ENCODE measurements at places on chromosomes 12 and 14.

- no peak for DNase-seq
These were observed 21.1 kb upstream of the SCARB1 start for GRCh38 chr12:124884587-124885438.

DNA sequence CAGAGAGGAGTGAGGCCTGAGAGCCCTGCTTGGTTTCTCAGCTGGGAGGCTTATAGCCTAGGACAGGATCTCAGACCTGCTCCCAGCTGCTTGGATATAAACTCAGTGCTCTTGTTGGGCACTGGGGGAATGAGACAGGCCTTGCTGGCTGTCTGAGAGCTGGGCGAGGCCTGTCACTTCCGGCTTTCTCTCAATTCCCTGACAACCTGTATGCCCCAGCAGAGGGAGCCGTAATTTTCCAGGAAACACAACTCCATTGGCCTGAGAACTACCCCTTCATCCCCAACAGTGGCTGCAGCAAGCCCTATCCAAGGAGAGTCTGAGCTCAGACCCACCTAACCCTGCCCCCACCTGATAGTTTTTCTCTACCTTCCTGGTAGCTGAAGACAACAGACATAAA lies 258.3 kb upstream of the STXBP6 start:
- DNase-seq, result no peak

DNA sequence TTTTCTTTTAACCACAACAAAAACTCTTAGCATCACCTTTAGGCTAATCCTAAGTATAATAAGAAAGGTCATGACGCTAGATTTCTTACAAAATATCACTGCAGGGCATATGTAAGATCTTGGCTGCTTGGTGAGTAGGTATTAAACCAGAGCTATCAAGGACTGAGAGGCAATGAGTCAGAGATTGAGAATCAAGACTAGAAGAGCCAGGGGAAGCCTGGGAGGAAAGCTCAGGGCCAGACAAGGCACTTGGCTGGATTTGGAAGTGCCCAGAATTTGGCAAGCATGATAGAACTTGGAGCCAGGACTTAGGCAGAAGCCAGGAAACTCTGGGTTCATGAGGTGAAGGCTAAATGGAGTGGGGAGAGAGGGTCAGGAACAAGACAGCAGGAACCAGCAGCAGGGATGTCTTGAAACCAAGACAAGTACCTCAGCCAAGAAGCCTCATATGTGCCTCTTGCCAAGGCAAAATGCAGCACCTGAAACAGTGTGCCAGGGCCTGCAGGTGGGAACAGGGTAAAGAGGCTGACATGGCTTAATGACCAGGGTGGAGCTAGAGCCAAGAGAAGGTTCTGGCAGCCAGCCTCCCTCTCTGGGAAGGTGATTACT lies 49.9 kb downstream of the PTHLH start:
- DNase-seq, result no peak

DNA sequence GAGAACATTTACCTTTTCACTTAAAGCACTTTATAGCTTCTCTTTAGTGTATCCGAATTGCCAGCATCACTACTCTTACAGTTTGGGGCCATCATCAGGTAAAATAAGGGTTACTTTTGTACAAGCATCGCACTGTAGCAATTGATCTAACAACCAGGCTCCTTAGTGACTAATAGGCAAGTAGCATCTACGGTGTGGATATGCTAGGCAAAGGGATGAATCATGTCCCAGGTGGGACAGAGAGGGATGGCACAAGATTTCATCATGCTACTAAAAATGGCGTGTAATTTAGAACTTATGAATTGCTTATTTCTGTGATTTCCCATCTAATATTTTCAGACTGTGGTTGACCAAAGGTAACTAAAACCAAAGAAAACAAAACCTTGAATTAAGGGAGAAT lies 582.3 kb downstream of the KCNH5 start:
- no peak for DNase-seq

- no peak for DNase-seq
These were observed 596.9 kb downstream of the DIO2 start for GRCh38 chr14:79614448-79614847.

DNA sequence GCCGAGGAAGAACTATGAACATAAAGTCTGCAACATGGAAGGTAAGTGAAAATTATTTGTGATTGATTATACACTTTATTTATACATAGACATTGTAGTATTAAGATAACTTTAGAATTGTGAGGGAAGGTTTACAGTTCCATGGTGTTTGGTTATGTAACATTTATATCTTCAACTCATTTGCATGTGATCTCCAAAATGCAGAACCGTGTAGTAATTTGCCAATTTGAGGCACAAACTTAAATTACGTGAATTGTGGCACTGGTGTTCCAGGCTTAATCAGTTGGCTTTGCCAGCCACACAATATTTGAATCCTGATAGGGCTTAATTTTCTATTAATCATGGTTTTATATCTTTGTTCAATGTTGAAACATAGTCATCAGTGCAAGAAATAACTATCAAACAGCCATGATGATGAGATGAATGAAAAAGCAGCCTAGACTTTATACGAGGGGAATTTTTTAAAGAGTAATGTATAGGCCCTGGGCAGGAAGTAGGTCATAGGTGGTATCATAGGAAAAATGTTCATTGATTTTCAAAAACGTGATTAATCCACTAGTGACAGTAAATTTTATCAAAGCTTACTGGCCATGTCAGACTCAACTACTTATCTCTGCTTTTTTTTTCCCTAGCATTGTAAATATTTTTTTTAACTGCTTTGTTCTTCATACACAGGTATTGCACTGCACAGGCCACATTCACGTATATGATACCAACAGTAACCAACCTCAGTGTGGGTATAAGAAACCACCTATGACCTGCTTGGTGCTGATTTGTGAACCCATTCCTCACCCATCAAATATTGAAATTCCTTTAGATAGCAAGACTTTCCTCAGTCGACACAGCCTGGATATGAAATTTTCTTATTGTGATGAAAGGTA lies 31.7 kb downstream of the HIF1A start:
- no peak for DNase-seq

- DNase-seq, result no peak
These were observed 54.6 kb upstream of the STON2 start for GRCh38 chr14:81454572-81455218.

DNA sequence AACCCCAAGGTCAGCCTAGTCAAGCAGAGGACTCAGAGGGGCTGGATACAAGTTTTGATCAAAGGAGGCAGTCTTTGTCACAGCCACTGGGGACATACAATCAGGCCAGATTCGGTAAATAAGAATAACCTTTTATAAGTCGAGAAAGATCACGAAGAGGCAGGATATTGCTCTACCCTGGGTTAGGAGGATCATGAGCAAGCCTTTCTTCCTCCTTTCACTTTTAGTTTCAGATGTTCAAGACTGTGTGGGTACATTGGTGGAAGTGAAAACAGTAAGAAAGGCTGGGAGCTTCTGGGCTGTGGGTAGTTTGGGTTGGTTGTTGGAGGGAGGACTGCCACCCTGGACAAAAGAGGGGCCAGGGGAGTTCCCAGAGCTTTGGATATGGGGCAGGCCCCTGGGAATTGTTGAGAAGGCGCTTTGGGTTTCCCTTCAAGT lies 127.7 kb downstream of the SNAPC1 start:
- DNase-seq, result no peak

DNA sequence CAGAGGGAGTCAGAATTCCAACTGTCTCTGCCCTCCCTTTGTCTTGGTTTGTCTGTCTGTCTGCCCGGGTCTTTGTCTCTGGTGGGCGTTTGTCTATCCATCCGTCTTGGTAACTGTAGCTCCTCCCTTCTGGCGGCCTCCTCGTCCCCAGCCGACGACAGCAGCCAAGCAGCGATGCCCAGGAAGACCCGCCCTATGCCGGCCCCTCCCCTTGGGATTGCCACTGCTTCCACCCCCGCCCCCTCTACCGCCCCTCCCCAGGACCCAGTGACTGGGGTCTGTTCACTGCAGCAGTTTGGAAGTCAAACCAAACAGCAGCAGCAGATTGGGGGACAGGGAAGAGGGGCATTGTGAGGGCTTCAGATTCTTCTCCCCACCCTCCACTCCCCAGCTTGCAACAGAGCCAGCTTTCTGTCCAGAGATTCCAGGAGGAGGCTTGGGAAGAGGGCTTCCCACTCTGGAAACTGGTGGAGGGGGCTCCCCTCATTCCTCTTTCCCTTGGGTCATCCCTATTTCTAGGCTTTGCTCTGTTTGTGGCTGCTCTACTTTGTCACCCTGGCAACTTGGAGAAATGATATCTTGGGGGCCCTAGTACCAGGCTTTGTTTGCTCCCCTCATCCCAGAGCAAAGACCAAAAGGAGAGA lies 2.4 kb upstream of the RARG start:
- no peak for DNase-seq

GRCh38 chr12:6866920-6867412 lies 365 bp upstream of the TPI1 start:
- DNase-seq, result no peak

DNA sequence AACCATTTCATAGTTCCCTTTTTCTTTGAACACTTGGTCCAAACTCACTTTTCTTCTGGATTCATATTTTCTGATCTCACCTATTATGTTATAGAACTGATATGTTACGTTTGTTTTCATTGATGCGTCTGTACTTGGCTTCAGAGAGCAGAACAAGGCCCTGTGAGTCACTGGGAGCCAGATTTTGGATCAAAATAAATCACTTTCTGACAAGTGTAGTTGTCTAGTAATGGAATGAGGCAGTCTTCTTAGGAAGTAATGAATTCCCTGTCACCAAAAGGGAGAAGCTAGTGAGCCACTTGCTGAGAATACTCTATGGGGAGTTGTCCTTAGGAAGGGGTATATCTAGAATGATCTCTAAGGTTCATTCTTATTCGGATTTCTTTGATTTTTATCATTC lies 10.2 kb downstream of the BICD1 start:
- DNase-seq, result no peak

- DNase-seq, result no peak
These were observed 1.5 kb downstream of the CIPC start for GRCh38 chr14:77099425-77100167.

DNA sequence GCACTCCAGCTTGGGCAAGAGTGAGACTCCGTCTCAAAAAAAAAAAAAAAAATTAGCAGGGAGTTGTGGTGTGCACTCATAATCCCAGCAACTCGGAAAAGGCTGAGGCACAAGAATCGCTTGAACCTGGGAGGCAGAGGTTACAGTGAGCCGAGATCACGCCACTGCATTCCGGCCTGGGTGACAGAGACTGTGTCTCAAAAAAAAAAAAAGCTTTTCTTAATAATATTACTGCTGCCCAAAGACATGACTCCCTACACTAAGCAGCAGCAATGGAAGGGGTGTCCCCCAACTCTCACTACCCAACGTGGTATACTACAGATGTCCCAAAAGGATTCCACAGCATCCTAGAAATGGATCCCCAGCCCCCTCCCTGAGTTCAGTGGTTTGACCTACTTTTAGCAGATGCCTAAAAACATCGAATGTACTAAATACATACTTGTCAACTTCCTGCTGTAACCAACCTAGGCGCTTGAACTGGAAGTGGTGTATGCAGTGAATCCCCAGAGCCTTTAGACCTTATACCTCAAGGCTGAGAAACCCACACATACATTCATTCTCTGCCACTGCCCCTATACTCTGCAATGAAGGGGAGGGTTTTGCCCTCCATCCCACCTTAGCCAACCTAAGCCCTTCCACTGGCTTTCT lies 8.5 kb upstream of the FKBP11 start:
- peak; percentile 40 for DNase-seq

- no peak for DNase-seq
These were observed 194.6 kb upstream of the FSCB start for GRCh38 chr14:44701563-44702263.

DNA sequence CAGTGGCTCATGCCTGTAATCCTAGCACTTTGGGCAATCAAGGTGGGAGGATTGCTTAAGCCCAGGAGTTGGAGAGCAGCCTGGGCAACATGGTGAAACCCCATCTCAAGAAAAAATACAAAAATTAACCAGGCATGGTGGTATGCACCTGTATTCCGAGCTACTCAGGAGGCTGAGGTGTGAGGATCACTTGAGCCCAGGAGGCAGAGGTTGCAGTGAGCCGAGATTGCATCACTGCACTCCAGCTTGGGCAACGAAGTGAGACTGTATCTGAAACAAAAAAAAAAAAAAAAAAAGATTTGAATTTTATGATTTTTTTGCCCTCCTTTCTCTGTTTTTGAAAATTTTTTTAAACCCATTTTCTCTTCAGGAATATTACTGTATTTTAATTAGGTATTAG lies 17.7 kb downstream of the C12orf75 start:
- DNase-seq, result no peak

DNA sequence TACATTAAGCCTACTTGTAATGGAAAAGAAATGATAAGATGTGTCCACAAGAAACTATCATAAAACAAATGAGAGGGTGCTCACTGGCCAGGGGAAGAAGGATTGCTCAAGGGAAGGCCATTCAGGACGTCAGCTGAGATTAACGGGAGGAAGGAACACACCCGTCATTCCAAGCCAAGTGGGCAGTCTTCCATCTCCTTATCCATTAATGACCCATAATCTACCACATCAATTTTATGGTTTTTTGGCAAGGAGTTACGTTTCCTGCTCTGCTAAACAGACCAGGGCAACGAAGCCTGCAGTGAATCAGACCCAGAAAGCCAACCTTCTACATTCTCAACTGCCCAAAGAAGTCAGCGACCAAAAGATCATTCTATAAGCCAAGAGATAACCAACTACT lies 25.1 kb downstream of the PRKAB1 start:
- no peak for DNase-seq

DNA sequence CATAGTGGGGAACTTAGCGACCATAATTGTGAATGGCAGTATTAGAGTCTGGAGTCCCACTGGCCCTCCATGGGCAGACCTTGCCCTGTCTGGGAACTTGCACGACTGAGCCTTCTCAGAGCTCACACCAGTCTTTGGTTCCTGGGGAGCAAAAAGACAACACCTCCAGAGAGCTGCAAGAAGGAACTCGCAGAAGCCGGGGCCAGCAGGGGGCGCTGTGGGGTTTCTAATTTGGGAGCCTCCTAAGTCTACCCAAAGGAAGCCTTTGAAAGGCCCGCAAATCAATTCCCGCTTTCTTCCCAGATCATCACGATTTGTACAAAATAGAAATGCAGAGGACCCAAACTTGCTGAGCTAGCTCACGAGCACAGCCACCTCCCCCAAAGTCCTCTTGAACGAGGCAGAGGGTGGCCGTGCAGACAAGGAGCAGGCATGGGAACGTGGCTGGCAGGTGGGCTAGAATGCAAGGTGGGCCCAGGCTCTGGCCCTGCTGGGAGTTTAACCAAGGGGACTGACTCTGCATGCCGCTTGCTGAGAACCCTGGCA lies 46.3 kb upstream of the FBXO21 start:
- peak; percentile 9 for DNase-seq

Measured in T-helper 22 cell (primary cell).